ENCODE measurements at places on chromosomes 3 and 15.

GRCh38 chr15:67124111-67124510 is 58.7 kb downstream of the SMAD3 start:
- no peak for DNase-seq

- no peak for DNase-seq
Measured at GRCh38 chr3:57822686-57823085, 66.6 kb downstream of the SLMAP start.

- no peak for DNase-seq
Measured at GRCh38 chr15:97156739-97157265, 803.7 kb upstream of the ARRDC4 start.

GRCh38 chr3:27454914-27455313 is 29.3 kb downstream of the SLC4A7 start:
- DNase-seq: no peak

GRCh38 chr3:98744283-98744682 is 18.9 kb upstream of the ST3GAL6 start:
- no peak for DNase-seq

DNA sequence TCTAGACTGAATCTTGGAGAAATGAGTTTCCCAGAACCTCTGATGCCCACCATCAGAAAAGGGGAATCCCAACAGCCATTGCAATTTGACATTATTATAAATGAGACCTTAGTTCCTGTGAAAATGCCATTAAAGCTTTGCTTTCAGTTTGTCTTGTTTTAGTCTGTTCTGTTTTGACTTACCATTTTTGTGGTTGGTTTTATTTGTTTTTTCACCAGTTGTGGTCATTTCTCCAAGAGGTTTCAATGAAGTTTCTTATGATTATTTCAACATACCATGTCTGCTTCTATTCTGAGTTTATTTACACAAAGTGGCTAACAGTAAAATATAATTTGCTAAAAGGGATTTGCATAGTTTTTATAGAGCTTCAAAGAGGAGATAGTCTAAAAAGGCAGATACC is 175.0 kb upstream of the MCTP2 start:
- no peak for DNase-seq

GRCh38 chr3:81245501-81245900 is 515.9 kb downstream of the GBE1 start:
- no peak for DNase-seq

DNA sequence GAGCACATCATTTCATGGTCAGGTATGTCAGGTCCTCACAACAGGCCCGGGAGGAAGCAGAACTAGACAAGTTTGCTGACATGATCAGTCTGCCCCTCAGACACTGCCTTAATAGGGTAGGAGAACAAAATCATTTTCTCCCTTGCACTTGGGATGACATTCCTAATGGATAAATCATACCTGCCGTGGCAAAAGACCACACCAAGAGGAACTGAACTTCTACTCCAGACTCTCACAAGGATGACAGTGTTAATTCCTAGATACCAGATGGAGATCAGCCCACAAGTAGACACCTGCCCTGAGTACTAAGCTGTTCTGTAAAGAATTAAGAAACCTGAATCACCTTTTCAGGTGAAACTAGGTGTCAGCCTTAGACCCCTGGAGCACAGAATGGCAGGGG is 19.5 kb downstream of the SIAH2 start:
- no peak for DNase-seq

DNA sequence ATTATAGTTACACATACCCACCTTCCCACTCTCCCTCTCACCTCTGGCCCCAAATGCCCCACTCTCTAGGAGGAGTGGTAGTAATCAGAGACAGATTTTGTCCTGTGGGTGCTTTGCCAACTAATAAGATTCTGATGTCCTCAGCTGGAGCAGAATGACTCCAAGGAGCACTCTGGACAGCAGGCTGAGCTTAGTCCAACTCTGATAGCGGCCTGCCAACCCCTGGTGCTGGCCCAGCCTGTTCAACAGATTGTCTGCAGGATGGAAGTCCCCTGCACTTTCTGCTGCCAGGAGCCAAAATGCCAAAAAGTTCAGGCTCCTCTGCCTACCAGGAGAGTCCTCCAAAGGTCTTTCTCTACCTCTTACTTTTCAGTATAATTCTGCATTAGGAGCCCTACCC is 160.5 kb upstream of the UMPS start:
- no peak for DNase-seq

- peak; percentile 53 for DNase-seq
Measured at GRCh38 chr3:149678351-149678950, 20.6 kb upstream of the WWTR1 start.

DNA sequence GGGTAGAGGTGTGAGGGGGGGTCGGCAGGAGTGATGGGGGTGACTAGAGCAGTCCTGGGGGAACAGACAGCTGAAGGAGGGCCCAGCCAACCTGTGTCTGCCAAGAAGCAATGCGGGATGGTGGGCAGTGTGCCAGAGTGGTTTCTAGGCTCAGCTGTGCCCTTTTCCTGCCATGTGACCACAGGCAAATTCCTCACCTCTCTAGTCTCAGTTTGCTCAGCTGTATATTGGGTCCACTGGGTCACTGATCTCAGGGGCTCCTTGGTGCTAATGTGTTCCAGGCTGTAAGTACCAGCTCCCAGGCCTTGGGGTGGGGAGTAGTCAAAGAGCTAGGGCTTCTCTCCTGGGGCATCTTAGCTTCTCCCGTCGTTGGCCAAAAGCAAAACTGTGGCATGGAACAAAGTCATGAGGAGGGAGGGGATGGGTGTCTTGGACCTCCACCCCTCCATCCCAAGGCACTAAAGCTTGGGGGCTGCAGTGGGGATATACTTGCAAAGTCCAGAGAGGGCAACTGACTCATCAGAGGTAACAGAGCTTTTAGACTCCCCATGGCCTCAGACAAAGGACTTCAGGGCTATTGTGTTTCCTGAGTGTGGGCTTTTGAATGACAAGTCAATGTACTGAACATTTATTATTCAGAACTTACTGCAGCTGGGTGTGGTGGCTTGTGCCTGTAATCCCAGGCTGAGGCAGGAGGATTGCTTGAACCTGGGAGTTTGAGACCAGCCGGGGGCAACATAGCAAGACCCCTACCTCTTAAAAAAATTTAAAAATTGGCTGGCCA is 20.9 kb downstream of the SMAD6 start:
- no peak for DNase-seq

- DNase-seq: no peak
Measured at GRCh38 chr3:359672-360071, 163.1 kb downstream of the CHL1 start.

GRCh38 chr3:42491881-42492507 is 10.4 kb upstream of the VIPR1 start:
- no peak for DNase-seq

- DNase-seq: no peak
Measured at GRCh38 chr15:42035435-42035761, 14.6 kb upstream of the PLA2G4E start.

- no peak for DNase-seq
Measured at GRCh38 chr15:68787609-68788263, 33.0 kb downstream of the ANP32A start.

DNA sequence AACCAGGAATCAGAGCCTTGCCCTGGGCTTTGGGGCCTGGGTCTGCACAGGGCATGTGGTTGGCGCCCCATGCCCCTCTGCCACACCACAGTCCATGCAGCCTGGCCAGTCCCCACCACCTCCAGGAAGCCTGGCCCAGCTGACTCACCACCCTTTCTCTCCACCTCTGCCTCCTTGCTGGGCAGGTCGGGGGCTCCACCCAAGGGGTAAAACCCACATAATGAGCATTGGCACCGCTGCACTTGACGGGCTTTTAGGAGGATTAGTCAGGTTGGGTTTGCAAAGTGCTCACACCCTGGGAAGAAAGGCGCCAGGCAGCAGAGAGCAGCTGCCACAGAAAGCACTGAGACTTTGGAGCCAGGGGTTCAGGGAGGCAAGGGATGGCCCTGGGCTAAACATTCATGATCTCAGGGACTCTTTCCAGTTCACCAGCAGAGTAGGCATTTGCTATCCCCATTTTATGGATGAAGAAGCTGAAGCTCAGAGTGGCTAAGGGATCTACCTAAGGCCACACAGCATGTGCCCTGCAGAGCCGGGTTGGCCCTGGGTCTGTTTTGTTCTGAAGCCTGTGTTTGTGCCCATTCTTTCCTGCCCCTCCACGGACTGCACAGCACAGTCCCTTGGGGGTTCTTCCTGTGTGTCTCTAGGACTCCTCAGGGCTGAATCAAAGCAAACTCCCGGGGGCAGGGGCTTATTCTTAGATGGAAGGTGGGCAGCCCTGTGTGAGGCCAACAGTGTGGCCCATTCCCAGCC is 113.4 kb downstream of the ETFA start:
- DNase-seq: no peak

DNA sequence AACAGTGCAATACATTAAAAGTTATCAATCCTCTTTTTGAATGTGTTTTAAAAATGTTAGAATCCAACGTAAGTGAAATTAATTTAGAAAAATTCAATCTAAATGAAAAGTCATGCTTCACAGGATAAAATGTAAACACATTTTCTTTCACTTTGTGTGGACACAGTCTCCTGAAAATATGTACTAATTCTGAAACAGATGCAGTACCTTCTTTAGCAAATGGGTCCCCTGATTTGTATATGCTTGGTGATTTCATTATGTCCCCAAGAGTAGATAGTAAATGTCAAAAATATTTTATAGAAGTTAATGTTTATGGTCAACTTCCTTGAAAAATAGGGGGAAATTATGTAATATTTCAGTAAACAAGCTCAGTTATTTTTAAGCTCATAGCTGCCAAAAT is 28.9 kb downstream of the FOXP1 start:
- DNase-seq: no peak

- no peak for DNase-seq
Measured at GRCh38 chr15:70559265-70560239, 203.8 kb downstream of the UACA start.

- no peak for DNase-seq
Measured at GRCh38 chr3:21041621-21042020, 709.4 kb downstream of the ZNF385D start.

DNA sequence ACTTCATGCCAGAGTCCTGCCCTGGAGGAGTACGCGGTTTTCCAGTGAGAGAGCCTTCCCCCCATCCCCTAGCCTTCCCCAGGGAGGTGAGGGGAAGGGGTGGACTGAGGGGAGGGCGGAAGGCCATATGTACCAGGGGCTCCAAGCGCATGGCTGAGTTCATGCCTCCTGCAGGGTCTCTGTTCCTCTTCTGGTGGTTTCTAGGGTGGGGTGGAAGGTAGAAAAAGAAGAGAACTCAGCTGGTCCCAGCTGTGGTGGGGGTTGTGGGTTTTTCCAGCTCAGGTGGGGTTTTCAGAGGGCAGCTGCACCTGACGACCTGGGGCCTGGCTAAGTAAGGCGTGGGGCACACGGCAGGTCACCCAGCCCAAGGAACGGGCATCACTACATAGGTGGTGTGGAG is 10.7 kb upstream of the IQSEC1 start:
- no peak for DNase-seq

- no peak for DNase-seq
Measured at GRCh38 chr3:84125201-84125721, 833.5 kb upstream of the CADM2 start.

- DNase-seq: no peak
Measured at GRCh38 chr3:30894521-30895251, at the start of gene GADL1. TSS of gene GADL1 (minus strand) at chr3:30894661. CDS start at chr3:30894614, 47 bp downstream.

DNA sequence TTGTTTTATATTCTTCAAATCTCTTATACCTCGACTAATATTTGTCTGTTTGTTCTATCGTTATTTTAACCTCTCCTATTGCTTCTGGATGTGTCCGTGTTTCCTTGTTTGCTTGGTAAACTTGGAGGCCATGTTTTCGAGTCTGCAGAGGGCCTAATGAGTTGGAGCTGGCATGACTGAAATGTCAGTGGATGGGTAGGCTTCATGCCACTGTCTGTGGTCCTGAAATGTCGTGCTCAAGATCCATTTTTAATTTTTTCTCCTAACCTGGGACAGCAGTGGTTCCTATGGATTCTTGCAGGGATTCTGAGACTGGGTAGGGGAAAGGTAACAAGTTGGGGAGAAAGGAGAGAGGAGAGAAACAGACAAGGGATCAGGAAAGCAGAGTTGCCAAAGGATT is 18.8 kb upstream of the GASK1A start:
- DNase-seq: no peak

- DNase-seq: no peak
Measured at GRCh38 chr3:33645060-33645647, 72.9 kb downstream of the CLASP2 start.

DNA sequence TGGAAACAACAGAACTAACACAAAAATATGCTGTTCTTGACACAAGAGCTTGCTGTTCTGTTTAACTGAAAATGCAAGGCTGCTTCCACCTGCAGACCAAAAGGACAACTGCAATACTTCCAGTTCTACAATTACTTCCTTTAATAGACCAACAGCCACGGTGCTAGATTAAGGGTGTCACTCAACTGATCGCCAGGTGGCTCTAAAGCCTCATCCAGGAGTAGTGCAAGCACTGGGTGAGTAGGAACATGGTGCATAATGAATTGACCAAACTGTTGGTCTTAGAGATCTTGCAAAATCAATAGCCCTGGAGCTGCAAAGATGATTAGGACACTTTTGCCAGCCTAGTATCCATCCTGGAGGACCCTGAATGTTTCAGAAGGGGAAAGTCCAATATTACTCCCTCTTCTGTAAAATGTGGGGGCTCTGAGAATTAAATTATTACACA is 3.6 kb upstream of the CLDN16 start:
- DNase-seq: no peak

DNA sequence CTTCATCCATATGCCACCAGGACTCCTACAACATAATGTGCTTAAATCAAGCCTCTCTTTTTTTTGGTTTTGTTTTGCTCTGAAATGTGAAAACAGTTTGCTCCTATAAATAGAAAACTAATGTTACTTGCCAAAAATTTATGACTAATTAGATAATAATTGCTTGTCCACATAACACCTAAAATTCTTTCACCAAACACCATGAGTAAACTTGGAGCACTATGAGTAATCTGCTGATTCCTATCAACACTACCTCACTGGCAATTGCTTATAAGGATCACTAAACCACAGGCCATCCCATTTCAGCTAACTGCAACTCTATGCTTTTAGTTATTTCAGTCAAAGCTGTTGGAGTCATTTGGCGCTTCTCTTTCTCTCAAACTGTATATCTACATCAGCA is 252.7 kb downstream of the EPHA3 start:
- no peak for DNase-seq

DNA sequence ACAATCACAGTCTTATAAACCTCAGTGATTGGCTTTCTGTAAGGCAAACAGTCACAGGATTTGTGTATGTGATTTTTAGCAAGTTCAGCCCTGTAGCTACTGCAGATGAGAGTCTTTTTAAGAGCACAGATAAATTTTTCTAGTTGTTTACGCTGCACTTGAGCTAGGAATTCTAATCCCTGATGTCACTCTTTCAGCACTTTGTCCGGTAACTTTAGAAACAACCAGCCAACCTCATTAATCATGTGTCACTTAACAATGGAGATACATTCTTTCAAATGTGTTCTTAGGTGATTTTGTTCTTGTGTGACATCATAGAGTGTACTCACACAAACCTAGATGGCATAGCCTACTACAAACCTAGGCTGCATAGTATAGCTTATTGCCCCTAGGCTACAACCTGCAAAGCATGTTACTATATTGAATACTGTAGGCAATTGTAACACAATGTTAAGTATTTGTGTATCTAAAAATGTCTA is 36.8 kb upstream of the GOLGA6L2 start:
- no peak for DNase-seq

All from T1000 (cell line).